Stimulated activated CD4-positive, alpha-beta T cell treated with anti-CD3 and anti-CD28 coated beads, TNF-alpha, amount 100 ng/mL, for 48 hours (primary cell): ENCODE measurements at places on chromosomes 13 and 19.

DNA sequence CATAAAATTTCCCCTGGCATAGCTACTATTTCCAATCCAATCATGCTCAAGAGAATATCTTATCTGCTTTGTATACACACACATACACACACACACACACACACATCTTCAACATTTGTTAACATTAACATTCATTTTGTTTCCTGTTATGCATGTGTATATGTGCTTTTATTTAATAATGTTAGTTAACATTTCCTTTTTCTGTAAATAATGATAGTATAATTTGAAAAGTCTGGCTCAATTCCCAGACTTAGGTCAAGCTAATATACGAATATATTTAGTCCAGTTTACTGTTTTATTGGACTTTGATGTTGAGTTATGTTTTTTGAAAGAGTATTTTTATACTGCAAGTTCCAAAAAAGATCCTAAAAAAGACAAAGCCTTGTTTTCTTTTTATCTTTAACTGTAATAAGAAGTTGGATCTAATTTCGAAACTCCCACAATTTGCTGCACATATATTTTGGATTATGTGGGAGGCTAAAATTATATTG lies 1072.4 kb downstream of the EFNB2 start:
- no peak for DNase-seq

GRCh38 chr13:31896427-31896826 lies 135.1 kb upstream of the FRY start:
- DNase-seq = no peak

- DNase-seq = no peak
Observed at GRCh38 chr19:47613165-47614020, 4.5 kb downstream of the BICRA start.

DNA sequence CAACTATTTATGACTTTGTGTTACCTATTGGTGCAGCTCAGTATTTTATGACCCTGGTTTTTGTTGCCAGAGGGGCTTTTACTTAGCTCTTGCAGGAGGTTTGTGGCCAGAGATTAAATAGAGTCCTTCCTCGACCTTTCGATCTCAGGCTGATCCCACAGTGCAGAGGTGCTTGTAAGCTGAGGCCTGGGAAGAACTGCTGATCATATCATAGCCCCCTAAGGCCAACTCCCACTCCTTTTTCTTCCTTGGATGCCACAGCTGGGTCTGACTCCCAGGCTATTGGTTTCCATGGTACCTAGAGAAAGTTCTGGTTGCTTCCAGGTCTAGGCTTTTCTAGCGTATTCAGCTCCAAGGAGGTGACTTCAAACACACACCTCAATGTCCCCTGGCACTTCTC lies 324.9 kb downstream of the FOXO1 start:
- no peak for DNase-seq

GRCh38 chr13:73228546-73228945 lies 169.7 kb downstream of the KLF5 start:
- DNase-seq = no peak

DNA sequence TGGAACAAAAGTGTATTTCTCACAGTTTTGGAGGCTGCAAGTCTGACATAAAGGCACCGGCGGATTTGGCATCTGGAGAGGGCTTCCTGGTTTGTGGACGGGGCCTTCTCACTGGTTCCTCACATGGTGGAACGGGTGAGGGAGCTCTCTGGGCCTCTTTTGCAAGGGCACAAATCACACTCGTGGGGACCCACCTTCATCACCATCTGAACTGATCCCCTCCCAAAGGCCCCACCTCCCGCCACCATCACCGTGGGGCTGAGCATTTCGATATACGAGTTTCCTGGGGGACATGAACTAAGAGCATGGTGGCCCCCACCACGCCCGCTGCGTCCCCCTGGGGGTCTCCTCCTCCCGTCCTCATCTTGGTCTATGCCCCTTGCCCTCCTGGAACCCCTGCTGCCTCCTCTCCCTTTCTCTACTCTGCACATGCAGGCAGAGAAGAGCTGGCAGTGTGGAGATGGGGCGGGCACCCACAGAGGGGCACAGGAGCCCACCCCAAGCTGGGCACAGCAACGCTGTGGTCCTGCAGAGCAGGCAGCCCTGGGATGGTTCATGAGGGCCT lies 20.8 kb upstream of the SPACA7 start:
- DNase-seq = no peak
